ENCODE measurements at places on chromosomes 3 and 15. TPM values are rescaled to one million over a fixed set of nuclear protein-coding genes. Genes with fewer than 3 reads are reported as not detected.

CPNE4 gene
- 0.16 TPM for total RNA-seq

DNA sequence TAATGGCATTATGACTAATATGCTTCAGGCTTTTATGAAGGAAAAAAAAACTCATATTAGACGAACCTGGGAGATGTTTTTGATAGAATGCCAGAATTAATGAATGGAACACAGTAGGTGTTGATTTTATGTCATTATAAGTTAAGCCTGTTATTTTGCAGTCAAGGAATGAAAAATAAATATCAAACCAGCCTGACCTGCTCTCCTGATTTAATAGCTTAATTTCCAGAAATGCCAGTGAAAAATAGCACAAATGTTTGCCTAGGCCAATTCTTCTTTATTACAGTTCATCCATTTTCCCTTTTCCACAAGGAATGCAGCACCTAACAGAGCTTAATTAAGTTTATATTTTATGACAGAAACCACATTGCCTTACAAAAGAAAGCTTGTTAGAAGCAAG is 292.0 kb downstream of the TBL1XR1 start:
- no peak for DNase-seq

HGD gene
- 48.5 TPM for total RNA-seq

DNA sequence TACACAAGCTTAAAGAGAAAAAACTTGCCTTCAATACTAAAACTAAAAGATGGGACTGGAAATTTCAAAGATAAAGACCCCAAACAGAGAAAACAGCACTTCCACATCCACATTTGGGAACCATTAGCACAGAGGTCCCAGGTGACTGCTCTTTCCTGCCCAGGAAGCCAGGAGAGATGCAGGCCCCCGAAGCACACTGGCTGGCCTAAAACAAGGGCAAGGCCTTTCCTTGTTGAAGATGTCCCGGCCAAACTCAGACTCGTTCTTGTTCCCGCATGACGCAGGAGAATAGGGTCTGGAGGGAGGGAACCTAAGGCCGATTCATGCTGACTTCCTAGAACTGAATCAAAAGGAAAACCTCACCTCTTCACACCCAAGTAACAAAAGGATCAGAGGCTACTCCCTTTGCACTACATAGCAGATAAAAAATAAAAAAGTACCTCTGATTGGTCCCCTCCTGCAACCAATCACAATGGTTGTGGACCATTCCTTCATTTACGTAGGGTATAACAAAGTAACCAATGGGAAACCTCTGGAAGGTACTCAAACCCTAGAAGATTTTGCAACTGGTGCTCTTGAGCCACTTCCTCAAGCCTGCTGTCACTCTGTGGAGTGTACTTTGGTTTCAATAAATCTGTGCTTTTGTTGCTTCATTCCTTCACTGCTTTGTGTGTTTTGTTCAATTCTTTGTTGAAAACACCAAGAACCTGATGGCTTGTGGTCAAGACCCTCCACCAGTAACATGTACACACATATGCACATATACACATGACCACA is 48.7 kb downstream of the EFCAB12 start:
- no peak for DNase-seq

DNA sequence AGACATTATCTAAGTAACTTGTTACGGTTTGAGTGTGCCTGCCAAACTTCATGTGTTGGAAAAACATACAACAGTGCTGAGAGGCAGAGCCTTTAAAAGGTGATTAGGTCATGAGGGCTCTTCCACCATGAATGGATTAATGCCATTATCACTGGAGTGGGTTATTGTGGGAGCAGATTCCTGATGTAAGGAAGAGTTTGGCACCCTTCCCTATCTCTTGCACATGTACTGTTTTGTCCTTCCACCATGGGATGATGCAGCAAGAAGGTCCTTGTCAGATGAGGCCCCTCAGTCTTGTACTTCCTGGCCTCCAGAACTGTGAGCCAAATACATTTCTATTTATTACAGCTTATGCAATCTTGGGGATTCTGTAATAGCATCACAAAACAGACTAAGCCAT is 413.9 kb downstream of the EPHA3 start:
- DNase-seq: no peak

DZIP1L gene
- total RNA-seq: 0.89 TPM

SHF gene
- 14.7 TPM for total RNA-seq

- DNase-seq: no peak
These were observed 219.4 kb upstream of the GBE1 start for GRCh38 chr3:81980596-81981494.

TRAIP gene
- total RNA-seq: 19.7 TPM

- DNase-seq: no peak
These were observed 82.0 kb downstream of the CNTN3 start for GRCh38 chr3:74532446-74532845.

- DNase-seq: no peak
These were observed 777 bp downstream of the RNU5B-1 start for GRCh38 chr15:65305150-65305758.

DNA sequence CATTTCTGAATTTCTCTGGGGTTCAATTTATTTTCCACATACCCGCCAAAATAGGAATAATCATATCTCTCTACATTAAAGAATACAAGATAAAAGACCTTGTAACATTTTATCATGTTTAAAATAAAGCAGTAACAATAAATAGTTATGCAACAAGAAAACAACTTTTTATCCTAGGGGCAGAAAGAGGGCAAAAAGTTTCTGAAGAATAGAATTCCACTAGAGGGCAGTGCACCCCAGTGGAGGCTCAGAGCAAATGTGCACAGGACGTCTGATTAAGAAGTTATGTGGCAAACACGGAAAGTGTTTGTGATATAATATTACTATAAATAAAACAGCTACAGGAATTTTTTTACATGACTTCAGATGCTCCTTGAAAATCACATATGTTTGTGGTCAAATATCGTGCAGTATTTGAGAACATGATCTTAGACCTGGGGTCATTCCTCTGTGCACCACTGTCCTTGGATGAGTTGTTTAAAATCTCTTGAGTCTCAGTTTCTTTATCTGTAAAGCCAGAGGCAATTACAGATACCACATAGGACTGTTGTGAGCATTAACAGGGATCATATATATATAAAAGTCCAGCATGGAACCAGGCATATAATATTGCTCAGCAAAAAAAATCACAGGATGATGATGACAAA is 13.2 kb upstream of the PIK3R4 start:
- DNase-seq: peak; percentile 73

SLC2A2 gene
- 0.08 TPM for total RNA-seq

AGTR1 gene
- 2.4 TPM for total RNA-seq

DNA sequence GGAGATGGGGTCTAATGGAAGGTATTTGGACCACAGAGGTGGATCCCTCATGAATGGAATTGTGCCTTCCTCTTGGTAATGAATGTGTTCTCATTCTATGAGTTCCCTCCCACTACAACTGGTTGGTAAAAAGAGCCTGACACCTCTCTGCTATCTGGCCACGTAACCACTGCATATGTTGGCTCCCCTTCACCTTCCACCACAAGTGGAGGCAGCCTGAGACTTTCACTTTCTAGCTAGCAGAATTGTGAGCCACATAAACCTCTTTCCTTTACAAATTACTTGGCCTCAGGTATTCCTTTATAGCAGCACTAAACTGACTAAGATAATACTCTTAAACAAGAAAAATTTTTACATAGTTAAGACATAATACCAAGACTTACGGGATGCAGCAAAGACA is 155.3 kb downstream of the NR1I2 start:
- DNase-seq: no peak

DNA sequence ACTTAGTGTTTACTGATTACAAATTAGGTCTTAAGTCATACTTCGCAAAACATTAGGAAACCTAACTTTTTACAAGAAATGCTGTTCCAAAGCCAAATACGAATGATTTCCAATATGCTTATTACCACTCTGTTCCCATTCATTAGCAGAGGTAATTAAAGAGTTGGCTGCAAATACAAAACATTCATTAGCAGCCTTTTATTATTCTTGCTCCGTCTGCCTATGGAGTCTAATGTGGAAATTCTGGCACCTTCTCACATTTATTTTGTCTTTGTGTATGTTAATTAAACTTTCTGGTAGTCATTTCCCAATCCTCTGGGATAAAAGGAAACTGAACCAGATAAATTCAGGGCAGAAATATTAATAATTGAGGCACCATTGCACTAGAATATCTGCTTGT is 689.0 kb downstream of the PLOD2 start:
- no peak for DNase-seq

GOLGA6D gene
- total RNA-seq: not detected

DNA sequence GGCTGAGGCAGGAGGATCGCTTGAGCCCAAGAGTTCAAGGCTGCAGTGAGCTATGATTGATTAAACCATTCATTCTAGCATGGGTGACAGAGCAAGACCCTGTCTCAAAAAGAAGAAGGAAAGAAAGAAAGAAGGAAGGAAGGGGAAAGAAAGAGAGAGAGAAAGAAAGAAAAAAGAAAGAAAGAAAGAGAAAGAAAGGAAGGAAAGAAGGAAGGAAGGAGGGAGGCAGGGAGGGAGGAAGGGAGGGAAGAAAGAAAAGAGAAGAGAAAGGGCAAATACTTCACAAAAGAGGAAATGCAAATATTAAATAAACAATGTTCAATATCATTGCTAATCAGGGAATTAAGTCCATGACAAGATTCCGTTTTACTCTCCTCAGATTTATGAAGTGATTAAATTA is 4.0 kb upstream of the KIF7 start:
- DNase-seq: no peak

CHST13 gene
- total RNA-seq: 1.6 TPM

ARL13B gene
- total RNA-seq: 4.7 TPM

- no peak for DNase-seq
These were observed 237.1 kb upstream of the CFAP20DC start for GRCh38 chr3:59286791-59287531.

CHRNA7 gene
- 5.2 TPM for total RNA-seq

GRCh38 chr3:94928921-94929320 is 866.1 kb downstream of the NSUN3 start:
- no peak for DNase-seq
